Naive thymus-derived CD8-positive, alpha-beta T cell (primary cell): ENCODE measurements at places on chromosomes 12 and 14.

GRCh38 chr14:104673481-104673880 lies 15.9 kb upstream of the INF2 start:
- DNase-seq: no peak

DNA sequence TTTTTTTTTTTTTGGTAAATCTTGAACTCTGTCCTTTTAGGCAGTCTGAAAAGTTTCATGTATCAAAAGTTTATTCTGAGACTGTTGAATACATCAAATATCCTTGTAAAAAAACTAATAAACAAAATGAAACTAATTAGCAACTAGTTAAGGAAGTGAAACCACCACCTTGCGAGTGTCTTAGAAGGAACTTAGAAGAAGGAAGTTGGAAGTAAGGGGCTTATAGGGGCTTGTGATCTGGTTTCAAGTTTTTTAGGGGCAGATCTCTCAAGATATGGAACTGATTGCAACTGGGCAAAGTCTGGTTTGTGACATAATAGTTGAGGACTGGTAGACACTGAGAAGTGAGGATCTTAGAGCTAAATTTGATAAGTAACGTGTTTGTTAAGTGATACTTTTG lies 748.8 kb downstream of the C12orf50 start:
- DNase-seq: no peak

- DNase-seq: no peak
Observed at GRCh38 chr14:58274881-58275280, 23.5 kb upstream of the ARID4A start.

GRCh38 chr12:11707535-11707934 lies 58.1 kb downstream of the ETV6 start:
- no peak for DNase-seq

GRCh38 chr14:34650786-34651584 lies 21.0 kb upstream of the SNX6 start:
- DNase-seq: no peak

- DNase-seq: no peak
Observed at GRCh38 chr12:124486346-124486963, 81.0 kb downstream of the NCOR2 start.
